B cell (primary cell): ENCODE measurements at places on chromosomes 16 and 17. TPM values are rescaled to one million over a fixed set of nuclear protein-coding genes. Genes with fewer than 3 reads are reported as not detected.

Gene PYY
- 0.19 TPM in 1 of 2 replicates, not detected in the other for polyA plus RNA-seq

Gene HBA1
- 38.5 and 905 TPM in 2 replicates for polyA plus RNA-seq

Gene PRSS36
- polyA plus RNA-seq: 0.20 and 1.0 TPM in 2 replicates

Gene PROCA1
- polyA plus RNA-seq: 7.0 and 7.4 TPM in 2 replicates

Gene INCA1
- 0.45 and 0.60 TPM in 2 replicates for polyA plus RNA-seq

Gene TPSB2
- polyA plus RNA-seq: not detected in 2 replicates

Gene KRT15
- polyA plus RNA-seq: not detected in 2 replicates

Gene ARMC7
- 9.2 and 10.4 TPM in 2 replicates for polyA plus RNA-seq

Gene GP1BA
- 0.06 and 0.07 TPM in 2 replicates for polyA plus RNA-seq

Gene TBC1D3H
- not detected in 2 replicates for polyA plus RNA-seq

Gene LRRC46
- 0.69 and 1.6 TPM in 2 replicates for polyA plus RNA-seq
